Large intestine (tissue), 12 donors: ENCODE measurements at places on chromosomes 13 and 19. TPM values are rescaled to one million over a fixed set of nuclear protein-coding genes. Genes with fewer than 3 reads are reported as not detected.

DNA sequence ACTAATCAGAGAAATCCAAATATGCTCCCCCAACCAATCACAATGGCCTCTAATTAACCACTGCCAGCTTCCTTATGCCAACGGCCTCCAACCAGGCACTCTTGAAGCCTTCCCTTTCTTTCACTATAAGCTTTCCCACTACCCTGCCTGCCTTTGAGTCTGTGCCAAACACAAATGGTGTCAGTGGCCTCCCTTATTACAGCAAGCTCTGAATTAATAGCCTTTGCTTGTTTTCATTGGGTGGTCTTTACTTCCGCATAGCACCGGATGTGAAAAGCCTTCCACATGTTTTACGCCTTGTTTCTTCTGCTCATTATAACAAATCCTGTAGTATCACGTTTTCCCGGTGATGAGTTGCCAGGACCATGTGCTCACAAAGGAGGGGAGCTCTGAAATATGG, 1.4 kb upstream of the EDDM13 start:
- DNase-seq, result no peak

Gene ZSWIM9
- polyA plus RNA-seq, result 6.7 TPM

- DNase-seq, result no peak
Observed at GRCh38 chr19:39518458-39518857, 3.5 kb downstream of the SELENOV start.

DNA sequence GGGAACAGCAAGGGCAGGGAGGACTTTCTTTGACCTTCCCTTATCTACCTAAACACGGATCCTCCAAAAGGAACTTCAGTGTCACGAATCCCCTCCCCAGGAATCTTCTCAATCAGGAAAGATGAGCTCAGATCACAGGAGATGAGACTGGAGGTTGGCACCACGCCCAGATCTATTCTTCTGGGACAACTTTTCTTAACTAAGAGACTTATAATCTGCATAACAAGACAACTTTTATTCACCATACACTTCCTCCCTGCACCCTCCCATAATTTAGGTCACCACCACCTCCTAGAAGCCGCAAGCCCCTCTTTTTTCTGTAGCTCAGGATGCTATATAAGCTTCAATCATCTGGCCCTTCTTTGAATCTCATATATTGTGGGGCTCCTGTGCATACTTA, 19.2 kb upstream of the AKT2 start:
- DNase-seq, result no peak

Gene CCDC122
- polyA plus RNA-seq, result 8.1 TPM

- no peak for DNase-seq
Observed at GRCh38 chr13:76872675-76873074, 13.5 kb downstream of the KCTD12 start.

- no peak for DNase-seq
Observed at GRCh38 chr19:46926170-46927071, 65.6 kb downstream of the ARHGAP35 start.

DNA sequence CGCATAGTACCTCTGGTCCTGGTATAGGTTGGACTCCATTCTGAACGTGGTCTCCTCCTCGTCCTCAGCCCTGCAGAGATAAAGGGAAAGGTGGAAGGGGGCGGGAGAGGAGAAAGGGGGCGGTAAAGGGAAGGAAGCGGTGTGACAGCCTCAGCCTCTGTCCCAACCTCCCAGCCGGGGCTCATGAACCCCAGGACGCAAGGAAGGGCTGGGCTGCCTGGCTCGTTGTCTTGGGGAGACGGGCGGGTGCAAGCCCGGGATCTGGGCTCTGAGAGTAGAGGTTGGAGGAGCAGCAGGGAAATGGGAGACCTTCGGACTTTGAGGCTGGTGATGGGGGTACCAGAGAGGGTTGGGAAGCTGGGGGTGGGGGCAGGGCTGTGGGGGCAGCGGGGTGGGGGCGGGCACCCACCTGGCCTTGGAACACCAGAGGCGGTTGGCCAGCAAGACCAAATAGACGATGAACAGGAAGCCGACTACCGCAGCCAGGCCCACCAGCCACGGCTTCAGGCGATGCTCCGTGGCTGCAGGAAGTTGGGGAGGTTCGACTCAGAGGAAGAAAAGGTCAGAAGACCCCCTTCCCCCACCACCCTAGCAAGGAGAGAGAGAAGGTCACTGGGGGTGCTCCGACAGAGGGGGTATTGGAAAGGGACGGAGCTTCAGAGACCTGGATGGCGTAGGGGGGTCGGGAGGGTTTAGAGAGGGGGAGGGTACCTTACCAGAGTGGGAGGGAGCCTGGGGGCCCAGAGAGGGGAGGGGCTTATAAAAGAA, 1.7 kb downstream of the SMIM24 start:
- DNase-seq, result peak; percentile 73

Gene C19orf67
- 0.10 TPM for polyA plus RNA-seq

DNA sequence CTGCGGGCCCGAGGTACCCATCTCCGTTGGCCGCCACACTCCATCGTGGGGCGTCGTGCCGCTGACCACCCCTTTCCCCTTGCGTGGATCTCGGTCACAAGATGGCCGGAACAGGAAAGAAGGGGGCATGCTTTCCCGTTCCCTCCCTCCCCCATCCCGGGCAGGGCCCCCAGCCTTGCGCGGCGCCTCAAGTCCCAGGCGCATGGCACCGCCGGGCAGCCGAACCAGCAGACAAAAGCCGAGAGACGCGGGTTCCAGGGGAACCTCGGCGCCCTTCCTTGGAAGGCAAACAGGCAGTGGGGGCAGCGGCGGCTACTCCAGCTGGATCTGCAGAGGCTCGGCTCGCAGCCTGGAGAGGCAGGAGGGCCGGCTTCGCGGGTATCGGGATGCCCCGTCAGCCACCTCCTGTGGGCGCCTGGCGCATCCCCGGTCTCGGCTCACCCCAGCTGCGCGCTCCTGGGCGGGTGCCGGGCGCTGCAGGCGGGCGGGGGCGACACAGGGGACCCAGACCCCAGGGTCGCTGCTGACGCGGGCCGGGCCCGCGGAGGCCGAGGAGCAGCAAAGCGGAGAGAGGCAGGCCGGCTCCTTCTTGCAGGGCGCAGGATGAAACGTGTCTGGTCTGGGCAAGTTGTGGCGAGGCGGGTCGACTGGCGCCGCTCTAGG, 439 bp downstream of the DZIP1 start:
- peak; percentile 54 for DNase-seq

Gene CACNG7
- polyA plus RNA-seq, result 1.4 TPM

DNA sequence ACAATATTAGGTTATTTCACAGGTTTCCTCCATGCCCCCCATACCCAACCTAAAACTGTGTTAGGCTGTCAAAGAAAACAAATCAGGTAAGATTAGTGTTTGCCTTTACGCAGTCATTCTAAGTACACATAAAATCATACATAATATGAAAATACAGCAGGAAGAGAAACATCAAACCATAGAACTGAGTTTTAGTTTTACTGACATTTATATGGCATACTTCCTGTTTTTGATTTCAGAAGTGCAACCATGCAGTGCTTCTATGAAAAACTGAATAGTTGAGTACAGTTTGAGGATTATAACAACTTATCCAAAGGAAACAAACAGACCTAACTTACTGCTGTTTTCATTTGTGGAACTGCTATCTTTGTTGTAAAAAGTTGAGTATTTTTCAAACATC, 91.3 kb downstream of the KCNRG start:
- DNase-seq, result no peak

GRCh38 chr19:14118165-14119051, 846 bp upstream of the PRKACA start:
- peak; percentile 78 for DNase-seq
